GM04504 (cell line): ENCODE measurements at places on chromosomes 11 and 22.

- no peak for DNase-seq
These were observed 99.9 kb downstream of the MED15 start for GRCh38 chr22:20607157-20607907.

- peak; percentile 40 for DNase-seq
These were observed 3.7 kb downstream of the RNH1 start for GRCh38 chr11:503179-503981.

DNA sequence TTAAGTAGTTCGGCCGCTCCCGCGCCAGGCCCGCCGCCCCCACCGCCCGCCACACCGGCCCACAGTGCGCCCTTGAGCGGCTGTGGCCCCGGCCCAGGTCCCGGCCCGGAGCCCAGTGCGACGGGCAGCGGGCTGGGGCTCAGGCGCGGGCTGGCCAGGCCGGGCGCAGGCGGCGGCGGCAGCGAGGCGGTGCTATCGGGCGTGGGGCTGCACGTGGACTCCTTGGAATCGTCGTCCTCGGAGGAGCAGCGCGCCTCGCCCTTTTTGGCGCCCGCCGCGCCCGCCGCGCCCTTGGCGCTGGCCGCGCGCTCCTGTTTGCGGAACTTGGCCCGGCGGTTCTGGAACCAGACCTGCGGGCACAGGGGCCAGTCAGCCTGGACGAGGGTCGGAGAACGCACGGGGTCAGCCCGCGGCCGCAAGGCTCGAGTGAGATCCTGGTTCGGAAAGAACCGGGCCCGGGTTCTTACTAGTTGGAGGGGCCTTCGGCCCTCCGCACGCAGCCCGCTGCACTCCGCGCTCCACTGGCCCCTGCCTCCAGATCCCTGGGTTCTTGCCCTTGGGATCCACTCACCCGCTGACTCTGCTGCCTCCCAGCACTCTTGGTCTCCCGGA is 4.0 kb downstream of the PHOX2A start:
- no peak for DNase-seq

GRCh38 chr11:43830928-43831440 is 49.6 kb upstream of the ALKBH3 start:
- DNase-seq, result peak; percentile 97

DNA sequence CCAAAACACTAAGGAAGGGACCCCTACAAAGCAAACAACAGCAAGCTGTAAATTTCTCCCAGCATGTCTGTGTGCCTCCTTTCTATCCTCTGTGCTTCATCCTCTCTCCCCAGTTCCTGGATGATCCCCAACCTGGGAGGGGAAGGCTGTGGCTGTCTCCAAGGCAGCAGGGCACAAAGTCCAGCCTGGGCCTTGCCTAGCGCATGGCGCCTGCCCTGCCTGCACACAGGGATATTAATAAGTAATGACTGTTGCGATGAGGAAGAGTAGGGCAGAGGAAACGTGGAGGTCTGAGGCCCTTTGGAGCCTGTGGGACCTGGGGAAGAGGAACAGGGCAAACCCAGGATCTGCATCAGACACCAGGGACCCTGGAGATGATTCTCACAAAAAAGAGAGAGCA is 2.0 kb downstream of the USH1C start:
- DNase-seq, result no peak

- no peak for DNase-seq
These were observed 170.7 kb downstream of the GRIK4 start for GRCh38 chr11:120682332-120682649.

GRCh38 chr11:31805629-31806185 is 5.4 kb downstream of the PAX6 start:
- no peak for DNase-seq

DNA sequence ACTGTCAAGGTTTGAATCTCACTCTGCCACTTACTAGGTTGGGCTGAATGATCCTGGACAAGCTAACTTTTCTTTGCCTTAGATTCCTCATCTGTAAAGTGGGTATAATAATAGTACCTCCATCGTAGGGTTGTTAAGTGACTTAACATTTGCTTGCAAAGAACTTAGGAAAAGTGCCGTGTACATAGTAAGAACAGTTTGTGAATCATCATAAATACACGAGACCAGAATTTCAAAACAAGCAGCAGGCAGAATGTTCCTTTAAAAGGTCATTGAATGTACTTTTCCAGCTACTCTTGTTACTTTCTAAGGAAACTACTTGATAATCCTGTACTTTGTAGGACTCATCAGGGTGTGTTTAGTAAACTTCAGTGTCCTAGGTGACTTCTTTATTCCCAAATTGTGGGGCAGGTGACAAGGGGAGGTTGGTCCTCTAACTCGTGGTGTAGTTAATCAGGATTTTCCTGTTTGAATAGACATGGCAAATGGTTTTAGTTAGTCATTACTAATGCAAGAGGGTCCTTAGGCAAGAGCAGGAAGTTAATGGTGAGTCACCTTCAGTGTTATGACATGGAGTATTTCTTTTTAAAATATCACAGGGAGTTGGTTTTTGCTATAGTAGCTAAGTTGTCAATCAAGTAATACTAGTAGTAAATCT is 67.9 kb downstream of the YAP1 start:
- DNase-seq, result peak; percentile 71

- no peak for DNase-seq
These were observed 869.2 kb downstream of the TBC1D22A start for GRCh38 chr22:47631571-47632102.

DNA sequence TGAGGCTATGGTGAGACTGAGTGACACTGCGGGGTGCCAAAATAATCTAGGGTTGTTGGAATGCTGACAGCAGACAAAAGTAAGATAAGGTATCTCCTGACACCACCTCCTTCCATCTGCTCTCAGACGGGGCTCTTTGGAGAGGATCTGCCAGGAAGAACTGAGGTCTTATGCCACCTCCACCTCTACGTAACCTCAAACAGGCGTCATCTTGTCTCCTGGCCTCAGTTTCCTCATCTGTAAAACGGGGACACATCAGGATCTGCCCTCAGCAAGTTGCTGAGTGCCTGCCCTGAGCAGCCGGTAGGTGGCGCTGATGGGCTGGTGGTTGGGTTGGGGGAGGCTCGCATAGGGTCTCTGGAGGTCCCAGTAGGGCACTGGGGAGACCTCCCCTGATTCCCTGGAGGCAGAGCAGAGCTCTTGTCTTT is 1.7 kb upstream of the MYEOV start:
- DNase-seq, result no peak

DNA sequence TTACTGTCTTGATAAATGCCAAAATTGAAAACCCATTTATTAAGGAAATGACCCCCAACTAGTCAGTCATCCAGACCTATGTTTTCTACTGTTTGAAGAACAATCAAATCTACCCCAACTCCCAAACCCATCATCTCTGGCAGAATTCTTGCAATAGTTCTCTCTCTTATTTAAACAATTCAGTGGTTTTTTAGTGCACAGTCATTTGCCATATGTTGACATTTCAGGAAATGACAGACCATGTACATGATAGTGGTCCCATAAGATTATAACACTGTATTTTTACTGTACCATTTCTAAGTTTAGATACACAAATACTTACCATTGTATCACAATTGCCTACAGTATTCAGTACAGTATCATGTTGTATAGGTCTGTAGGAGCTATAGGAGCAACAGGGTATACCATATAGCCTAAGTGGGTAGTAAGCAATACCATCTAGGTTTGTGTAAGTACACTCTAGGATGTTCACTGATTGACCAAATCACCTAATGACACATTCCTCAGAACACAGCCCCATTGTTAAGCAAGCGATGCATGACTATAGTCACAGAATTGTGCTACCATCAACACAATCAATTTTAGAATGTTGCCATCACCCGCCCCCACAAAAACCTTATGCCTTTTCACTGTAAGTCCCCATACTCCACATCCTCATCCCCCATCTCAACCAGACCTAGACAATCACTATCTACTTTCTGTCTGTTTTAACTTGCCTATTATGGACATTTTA is 41.8 kb downstream of the MMP20 start:
- no peak for DNase-seq

DNA sequence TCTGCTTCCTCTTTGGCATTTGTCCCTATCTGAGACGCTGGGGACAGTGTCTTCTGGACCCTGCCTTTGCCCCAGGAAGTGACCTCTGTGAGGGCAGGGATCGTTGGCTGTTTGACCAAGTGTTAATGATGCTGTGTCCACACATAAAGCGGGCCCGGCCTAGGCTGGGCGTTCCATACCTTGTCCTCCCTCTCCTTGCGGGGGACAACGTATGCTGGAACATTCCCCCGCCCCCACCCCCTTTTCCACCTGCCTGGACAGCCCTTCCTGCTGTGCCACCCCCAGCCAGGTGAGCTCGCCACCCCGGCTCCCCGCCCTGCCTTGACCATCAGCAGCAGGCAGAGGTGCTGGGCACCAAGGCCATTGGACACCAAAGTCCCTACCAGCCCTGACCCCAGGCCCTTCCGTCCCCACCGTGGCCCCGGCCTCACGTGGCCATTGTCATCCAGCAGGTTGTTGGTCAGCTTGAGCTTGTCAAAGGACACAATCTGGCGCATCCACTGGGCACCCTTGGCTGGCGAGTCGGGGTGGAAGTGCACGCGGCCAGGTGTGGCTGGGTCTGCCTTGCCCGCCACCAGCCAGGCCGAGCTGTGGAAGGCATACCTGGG is 4.1 kb upstream of the NUDT8 start:
- DNase-seq, result no peak

DNA sequence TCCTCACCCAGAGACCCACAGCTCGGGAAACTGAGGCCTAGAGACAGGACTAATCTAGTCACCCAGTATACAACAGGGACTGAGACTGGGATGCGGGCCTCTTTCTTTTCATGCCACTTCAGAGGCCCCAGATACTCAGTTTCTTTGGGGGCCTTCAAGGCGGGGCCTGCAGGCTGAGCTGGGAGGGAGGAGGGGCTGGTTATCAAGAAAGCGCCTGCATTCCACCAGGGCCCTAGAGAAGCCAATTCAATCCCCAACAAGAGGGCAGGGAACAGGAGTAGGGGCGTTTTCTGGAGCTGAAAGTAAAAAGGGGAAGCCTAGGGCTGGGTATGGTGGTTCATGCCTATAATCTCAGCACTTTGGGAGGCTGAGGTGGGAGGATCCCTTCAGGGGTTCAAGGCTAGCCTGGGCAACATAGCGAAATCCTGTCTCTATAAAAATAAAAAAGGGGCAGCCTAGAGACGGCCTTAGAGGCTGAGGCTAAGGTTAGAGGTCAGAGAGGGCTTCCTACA is 1.6 kb downstream of the ATG2A start:
- no peak for DNase-seq

DNA sequence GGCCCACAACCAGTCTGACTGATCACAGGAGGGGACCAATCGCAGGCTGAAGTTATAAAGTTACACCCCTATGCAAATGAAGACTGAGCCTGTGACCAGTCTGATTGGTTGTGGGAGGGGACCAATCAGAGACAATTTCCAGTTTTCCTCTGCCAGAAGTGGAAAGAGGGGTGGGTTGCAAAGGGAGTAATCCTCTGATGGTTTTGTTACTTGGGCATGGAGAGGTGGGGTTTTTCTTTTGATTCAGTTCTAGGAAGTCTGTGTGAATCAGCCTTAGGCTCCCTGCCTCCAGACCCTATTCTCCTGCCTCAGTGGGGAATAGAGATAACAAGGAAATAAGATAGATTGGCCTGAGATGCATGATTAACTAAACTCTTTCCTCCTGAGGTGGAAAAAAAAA is 9.9 kb downstream of the OR6M1 start:
- no peak for DNase-seq

DNA sequence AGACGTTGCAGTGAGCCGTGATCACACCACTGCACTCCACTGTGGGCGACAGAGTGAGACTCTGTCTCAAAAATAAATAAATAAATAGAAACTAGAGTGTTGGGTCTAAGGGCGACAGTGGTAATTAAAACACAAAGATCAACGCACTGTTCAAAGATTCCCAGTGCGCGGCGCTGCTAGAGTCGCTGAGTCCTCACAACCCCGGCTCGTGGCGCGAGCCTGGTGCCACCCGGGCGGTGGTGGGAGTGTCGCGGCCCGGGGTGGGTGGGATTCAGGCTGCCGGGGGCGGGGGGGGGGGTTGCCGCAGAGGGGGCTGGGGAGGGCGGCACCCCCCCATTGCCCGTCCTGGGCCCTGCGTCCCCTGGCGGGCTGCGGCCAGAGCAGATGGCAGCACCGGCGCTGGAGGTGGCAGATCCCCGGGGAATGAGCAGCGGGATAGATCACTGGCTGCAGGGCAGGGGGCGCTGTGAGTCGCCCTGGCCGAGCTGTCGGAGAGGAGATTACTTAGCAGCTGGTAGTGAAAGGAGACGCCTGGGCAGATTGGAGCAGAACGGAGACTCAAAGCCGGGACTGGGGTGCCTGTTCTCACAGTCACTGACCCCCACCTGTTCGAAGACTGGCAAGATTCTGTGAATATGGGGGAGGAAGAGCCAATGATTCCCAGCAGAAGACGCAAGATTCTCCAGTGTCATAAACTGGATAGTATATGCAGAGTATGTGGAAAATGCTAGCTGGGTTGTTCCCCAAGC is 30.2 kb upstream of the APOBEC3A start:
- DNase-seq, result peak; percentile 10

GRCh38 chr11:72336163-72336562 is 92.2 kb upstream of the PHOX2A start:
- no peak for DNase-seq

- DNase-seq, result peak; percentile 20
These were observed 27.9 kb upstream of the RBMXL2 start for GRCh38 chr11:7060868-7061267.

GRCh38 chr11:100578831-100579311 is 108.2 kb upstream of the ARHGAP42 start:
- DNase-seq, result no peak

- DNase-seq, result no peak
These were observed 29.8 kb downstream of the BID start for GRCh38 chr22:17744430-17744829.

- DNase-seq, result no peak
These were observed 410.0 kb downstream of the OPCML start for GRCh38 chr11:133122256-133122655.

GRCh38 chr22:27060190-27060589 is 402.8 kb downstream of the MIAT start:
- no peak for DNase-seq

GRCh38 chr22:33427461-33427860 is 369.3 kb upstream of the SYN3 start:
- no peak for DNase-seq

DNA sequence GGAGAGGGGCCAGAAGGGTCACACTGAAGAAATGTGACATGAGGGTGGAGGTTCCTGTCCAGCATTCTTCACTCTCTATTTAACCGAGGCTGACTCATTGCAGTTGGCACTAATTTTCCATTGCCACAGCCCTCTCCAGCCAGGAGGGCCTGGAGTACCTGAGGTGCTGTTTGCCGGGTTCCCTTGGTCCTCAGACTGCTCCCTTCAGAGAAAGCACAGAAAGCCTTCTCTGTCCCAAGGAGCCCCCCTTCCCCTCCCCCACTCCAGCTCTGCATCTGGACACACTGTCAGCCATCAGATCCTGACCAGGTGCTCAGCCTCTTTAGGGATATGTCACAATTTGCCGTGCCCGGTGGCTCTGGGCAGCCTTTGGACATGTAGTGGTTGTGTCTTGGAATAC is 3.2 kb upstream of the C11orf91 start:
- DNase-seq, result no peak
